Stimulated activated CD4-positive, alpha-beta T cell treated with anti-CD3 and anti-CD28 coated beads, TNF-alpha, amount 100 ng/mL, for 48 hours (primary cell): ENCODE measurements at places on chromosomes 6 and 20.

GRCh38 chr6:12472601-12473038 lies 182.5 kb downstream of the EDN1 start:
- no peak for DNase-seq

- no peak for DNase-seq
Observed at GRCh38 chr6:17583811-17584210, 16.3 kb upstream of the FAM8A1 start.

DNA sequence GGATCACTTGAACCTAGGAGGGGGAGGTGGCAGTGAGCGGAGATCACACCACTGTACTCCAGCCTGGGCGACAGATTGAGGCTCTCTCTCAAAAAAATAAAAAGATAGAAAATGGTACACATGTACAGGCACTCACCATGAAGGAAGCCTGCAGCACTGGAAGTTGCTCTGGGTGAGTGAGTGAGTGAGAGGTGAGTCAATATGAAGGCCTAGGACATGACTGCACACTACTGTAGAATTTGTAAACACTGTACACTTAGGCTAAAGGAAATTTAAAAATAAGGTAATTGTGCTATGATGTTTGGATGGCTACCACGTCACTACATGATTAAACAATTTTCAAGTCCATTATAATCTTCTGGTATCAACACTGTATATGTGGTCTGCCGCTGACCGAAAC lies 216.2 kb downstream of the FOXC1 start:
- DNase-seq = no peak

DNA sequence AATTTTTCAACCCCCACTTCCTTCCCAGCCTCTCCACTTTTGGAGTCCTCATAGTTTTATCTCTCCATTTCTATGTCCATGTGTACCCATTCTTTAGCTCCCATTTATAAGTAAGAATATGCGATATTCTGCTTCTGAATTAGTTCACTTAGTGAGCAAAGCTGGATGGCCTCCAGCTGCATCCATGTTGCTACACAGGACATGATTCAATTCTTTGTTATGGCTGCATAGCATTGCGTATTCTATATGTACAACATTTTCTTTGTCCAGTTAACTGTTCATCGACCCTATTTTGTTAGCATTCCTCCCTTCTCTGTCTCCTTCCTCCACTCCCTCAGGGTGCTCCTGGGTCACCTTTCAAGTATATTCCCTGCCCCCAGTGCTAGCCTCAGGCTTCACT lies 210.0 kb upstream of the SSTR4 start:
- no peak for DNase-seq

- peak; percentile 43 for DNase-seq
Observed at GRCh38 chr20:58852543-58853271, at the start of gene GNAS. TSS of gene GNAS (plus strand) at chr20:58852716.

DNA sequence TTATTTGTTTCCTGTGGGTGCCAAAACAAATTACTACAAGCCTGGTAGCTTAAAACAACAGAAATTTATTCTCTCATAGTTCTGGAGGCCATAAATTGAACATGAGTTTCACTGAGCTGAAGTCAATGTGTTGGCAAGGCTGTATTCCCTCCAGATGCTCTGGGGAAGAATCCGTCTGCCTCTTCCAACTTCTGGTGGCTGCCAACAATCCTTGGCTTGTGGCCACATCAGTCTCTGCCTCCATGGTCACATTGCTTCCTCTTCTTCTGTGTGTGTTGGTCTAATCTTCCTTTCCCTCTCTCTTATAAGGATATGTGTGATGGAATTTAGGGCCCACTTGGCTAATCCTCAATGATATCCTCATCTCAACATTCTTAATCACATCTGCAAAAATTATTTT lies 92.8 kb upstream of the EPB41L1 start:
- no peak for DNase-seq

DNA sequence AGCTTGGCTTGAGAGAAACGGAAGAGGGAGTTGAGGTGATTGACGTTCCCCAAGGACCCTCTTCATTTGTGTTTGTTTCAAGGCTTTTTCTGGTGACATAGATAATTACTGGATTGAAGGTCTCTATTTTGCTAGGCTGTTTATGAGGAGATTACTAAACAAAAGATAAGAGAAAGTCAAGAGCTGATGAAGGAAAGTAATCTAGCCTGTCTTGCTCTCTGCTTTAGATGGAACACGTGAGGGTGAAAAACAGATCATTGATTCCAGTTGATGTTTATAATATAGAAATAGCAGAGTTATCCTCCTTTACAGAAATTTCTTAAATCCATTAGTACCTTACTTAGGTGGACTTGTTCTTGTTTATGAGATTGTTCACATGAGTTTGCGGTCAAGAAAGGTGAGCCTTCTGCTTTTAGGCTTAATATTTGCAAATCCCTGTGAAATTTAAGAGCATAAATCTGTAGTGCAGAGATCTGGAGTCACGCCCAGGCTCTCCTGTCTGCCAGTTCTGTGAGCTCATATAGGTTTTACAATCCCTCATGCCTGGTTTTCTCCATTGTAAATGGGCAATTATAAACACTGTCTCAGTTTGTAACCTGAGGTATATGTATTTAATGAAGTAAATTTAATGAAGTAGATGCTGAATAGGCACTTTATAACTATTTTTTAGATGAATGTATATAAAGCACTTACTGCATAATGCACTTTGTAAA lies 272.8 kb downstream of the NKAIN2 start:
- DNase-seq = no peak

- DNase-seq = no peak
Observed at GRCh38 chr20:13342469-13343242, 121.6 kb downstream of the ISM1 start.

- no peak for DNase-seq
Observed at GRCh38 chr20:44357020-44357419, 1.5 kb downstream of the HNF4A start.

DNA sequence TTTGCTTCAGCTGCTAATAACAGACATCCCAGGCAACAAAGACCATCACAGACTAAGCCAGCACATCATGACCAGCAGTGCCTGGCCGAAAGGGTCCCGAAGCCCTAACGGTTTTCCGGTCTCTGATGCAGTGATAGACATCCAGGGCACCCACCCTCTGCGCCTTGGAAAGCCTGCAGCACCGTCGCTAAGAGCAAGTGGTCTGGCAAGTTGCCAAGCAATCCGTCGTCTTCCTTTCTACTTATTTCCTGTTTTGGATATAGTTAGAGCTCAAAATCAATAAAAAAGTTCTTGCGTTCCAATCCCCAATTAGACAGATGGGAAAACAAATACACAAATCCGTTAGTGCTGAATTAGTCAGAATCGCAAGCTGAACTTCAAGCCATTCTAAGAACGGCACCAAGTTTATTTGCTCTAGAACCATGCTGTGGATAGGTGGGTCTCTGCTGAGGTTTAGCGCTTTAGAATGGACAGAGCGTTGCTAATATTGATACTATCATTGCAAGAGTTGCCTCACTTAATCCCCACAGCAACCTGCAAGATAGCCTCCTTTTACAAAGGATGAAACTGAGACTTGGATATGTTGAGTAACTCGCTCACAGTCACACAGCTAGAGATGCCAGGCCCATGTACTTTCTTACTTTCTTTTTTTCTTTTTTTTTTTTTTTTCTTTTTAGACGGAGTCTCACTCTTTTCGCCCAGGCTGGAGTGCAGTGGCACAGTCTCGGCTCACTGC lies 163.3 kb upstream of the SNX9 start:
- no peak for DNase-seq

- no peak for DNase-seq
Observed at GRCh38 chr20:50144362-50144761, 9.2 kb downstream of the PEDS1 start.

GRCh38 chr6:86712039-86712438 lies 225.3 kb upstream of the HTR1E start:
- no peak for DNase-seq

- DNase-seq = no peak
Observed at GRCh38 chr20:62830821-62831220, 14.0 kb downstream of the COL9A3 start.

DNA sequence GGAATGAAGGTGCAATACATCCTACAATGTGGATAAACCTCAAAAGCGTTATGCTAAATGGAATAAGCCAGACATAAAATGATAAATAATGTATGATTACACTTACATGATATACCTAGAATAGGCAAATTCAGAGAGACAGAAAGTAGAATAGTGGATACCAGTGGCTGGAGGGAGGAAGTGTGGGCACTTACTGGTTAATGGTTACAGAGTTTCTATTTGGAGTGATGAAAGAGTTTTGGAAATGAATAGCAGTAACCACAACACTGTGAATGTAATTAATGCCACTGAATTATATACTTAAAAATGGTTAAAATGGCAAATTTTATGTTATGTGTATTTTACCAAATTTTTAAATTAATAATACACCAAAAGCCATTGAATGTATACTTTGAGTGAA lies 71.4 kb upstream of the CST7 start:
- DNase-seq = no peak

DNA sequence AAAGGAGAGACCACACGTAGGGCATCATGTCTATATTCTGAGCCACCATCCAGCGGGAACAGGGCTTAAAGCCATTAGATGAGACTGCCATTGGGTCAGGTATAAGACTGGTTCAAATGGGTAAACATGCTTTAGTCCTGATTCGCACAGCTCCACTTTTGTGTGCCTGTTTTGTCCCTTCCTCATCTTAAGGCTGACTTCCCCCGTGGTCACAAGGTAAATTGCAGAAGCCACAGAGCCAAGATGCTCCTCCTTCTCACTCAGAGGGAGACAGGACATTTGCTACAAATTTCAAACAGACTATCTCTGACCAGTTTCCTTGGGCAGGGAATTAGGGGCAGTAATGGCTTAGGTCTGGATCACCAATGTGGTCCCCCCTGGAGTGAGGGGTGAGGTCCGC lies 11.4 kb upstream of the IFNGR1 start:
- no peak for DNase-seq

GRCh38 chr6:35755278-35755924 lies 18.6 kb downstream of the ARMC12 start:
- DNase-seq = no peak

DNA sequence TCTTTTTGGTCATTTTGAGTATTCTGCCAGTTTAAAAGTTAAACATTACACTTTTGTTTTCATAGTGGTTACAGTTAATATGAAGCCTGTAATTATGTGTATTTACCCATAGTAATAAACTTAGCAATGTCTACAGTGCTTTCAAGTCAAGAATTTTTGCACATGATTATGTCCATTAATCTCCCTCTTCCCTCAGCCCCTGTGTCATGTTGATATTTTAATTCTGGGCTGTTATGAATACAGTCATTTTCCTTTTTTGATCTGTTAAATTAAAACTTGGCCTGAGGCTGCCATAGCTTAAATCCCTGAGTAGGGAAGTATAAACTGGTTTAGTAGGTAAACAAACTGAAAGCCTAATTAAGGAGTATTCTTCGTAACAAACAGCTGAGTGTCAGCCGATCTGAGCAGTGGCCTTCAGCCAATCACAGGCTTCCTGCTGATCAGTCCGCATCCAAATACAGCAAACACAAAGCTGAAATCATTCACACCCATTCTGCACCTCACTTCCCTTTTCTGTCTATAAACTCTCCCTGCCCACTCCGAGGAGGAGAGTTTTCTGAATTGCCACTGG lies 9.5 kb upstream of the SFT2D1 start:
- no peak for DNase-seq
